BJ (cell line): ENCODE measurements at places on chromosomes 6 and 20.

GRCh38 chr20:33604991-33605370 lies 57.1 kb upstream of the C20orf144 start:
- no peak for DNase-seq

DNA sequence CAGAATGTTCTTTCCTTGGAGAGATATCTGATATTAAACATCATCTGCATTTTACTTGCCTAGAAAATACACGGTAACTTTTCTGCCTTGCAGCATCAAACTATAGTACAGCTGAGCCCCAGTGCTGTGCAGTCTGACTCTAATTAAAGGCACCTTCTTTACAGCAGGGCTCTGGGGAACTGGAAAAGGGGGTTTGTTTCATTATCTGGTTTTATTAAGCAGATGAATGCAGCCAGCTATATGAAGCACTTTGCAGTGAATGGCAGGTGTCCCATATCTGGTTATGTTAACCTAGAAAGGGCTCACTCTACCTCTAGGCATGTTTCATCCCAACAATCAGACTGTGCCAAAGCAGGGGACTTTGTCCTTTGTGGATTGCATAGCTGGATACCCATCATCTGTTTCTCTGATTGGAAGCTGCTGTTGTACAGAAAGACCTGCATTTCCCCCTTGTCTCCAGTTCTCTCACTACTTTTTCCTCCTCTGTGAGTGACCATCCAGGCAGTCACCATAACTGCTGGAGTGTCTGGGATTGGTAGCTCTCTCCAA lies 39.6 kb upstream of the CMTR1 start:
- DNase-seq: no peak

DNA sequence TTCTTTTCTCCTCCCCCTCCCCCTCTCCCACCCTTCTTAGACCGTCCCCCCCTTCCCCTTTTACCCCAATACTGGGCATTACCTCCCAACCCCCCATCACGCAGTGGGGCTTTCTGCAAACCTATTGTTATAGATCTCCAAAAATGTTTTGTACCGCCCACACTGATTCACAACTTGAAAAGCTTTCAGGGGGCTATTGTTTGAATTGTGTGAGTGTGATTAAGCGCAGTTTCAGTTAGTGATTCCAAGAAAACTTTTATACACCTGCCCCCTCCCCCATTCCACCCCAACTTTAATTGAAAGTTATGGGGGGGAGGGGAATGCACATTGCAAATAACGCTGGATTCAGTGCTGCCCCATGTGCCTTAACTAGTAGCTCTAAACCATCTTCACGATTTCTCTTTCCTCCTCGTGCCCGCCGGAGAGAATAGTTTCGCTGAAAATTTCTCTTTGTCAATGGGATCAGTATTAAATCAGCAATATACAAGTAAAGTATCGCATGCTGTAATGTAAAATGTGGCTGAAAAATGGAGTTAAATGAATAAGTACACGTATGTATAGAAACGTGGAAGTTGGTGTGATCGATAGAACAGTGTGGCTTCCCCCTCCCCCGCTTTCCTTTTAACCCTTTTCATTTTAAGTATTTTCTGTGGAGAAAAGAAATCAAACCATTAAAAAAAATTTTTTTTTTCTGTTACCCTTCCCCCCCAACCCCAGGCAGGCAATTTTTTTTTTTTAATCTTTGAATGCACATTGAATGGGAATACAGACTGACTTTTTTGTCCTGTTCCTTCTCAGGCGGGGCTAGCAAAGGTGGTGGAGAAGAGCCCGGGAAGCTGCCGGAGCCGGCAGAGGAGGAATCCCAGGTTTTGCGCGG lies 632 bp downstream of the LIN28B start:
- no peak for DNase-seq

DNA sequence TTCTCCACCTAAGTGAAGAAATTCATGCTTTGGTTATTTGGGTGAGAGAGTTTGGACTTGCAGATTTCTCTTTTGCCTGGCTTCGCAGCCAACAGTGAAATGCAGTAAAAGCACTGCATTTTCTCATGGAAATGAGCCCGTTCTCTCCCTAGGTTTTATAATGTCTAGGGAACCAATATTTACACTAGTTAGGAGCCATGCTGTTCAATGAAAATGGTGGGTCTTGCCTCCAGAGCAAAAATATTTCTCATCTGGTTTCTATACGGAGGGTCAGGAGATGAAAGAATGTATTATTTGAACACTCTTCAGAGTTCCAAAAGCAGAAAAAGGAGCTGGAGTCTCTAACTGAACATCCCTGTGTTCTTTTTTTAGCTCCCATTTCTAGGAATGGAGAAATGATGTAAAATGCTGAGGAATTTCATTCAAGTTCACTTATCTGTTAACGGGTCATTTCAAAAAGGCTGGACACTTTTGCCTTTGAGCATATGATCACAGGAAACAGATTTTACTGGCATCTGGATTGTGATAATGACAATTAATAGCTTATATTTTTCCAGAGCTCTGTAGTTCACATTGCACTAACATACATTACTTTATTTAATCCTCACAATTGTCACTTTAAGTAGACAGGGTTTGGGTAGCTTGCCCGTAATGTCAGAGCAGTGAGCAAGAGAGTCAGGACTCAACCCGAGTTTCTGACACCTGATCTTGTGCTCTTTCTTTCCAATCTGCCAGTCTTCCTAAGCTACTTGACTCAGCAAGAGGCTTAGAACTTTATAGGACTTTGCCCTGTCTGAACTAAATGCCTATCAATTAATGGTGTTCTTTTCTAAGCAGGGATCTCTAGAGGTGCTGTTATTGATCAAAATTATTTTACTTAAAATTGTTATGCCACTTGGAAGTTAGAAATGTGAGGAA lies 78.0 kb downstream of the PPP1R14C start:
- DNase-seq: no peak

DNA sequence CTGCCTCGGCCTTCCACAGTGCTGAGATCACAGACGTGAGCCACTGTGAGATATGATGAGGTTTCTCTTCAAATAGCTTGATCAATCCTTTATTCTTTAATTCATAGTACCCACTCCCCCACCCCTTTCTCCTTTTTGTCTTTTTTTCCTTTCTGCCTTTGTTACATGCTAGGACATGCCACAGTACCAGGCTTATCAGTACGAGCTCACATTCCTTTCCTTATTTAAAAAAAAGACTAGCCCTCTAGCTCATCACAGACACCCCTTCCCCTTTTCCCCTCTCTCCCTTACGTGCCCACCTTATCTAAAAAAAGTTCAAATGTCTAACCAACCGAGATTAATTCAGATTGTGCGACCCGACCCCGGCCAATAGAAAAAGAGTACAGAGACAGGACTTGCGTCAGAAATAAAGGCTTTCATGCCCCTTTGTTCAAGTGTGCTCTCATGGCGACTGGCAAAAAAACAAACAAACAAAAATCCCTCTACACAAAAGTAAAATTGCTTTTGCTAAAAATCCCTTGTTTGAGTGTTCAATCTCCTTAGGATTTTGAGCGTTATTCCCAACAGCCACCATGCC lies 49.2 kb downstream of the MRAP2 start:
- no peak for DNase-seq

- no peak for DNase-seq
These were observed 789.2 kb upstream of the SLC35B3 start for GRCh38 chr6:9224539-9224938.

GRCh38 chr20:41163821-41164220 lies 26.5 kb downstream of the PLCG1 start:
- no peak for DNase-seq

- DNase-seq: no peak
These were observed 6.9 kb downstream of the SNAP25 start for GRCh38 chr20:10225439-10226060.

DNA sequence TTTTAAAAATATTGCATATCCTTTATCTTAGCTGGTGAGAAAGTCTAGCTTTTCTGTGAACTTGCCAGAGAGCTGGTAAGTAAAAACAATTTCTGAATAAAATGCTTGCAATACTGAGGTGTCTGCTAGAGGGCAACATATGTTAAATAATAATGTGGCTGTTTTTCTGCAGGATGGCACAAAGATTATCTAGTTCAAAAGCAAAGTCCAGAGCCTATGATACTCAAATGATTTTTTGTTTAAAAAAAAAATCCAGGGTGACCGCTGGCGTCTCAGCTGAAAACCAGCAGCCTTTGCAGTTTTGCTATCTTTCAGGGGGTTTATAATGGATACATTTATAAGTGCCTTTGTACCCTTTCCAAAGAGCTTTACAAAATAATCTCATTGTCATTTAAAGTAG lies 194.9 kb downstream of the PHACTR1 start:
- peak; percentile 10 for DNase-seq

DNA sequence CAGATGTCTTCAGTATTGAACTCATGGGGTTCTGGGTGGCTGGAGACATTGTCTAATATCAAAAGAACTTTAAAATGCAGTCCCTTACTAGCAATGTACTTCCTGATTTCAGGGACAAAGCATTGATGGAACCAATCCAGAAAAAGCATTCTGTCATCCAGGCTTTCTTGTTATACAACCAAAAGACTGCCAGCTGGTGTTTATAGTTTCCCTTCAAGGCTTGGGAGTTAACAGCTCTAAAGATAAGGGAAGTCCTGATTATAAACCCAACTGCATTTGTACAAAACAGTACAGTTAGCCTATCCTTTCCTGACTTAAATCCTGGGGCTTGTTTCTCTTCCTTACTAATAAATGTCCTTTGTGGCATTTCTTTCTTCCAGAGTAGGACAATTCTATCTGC lies 160.0 kb downstream of the COL21A1 start:
- no peak for DNase-seq

GRCh38 chr6:2578767-2579166 lies 172.0 kb downstream of the MYLK4 start:
- DNase-seq: no peak

DNA sequence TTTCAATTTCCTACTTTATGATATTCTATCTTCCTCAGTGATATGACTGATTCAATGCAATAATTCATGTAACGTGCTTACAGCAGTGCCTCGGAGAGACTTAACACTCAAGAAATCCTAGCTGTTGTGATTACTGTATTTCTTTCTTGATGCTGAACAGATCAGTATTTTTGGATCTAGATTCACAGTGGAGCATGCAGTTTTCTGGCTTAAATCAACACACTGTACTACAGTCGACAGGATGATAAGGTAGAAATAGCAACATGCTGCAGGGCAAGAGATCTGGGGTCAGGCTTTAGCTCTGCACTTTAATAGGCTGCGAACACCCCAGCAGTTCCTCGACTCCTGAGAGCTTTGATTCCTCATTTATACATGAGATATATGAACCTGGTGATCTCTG lies 161.0 kb downstream of the AIG1 start:
- no peak for DNase-seq

DNA sequence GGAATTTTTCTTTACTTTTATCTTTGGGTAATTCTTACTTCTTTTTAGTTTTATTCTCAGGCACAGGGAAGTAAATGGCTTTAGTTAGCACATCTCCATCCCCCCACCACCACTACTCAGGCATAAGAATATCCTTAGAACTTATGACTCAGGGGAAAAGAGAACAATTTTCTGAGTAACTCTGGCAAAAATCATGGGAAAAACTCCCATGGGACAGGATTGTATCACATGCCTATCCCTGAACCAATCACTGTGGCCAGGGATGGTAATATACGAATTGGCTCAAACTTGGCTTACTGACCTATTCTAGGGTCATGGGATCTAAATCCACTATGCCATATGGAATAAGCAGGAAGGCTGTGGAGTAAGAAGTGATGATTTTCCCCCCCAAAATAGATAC lies 339.1 kb downstream of the BTBD3 start:
- DNase-seq: no peak

DNA sequence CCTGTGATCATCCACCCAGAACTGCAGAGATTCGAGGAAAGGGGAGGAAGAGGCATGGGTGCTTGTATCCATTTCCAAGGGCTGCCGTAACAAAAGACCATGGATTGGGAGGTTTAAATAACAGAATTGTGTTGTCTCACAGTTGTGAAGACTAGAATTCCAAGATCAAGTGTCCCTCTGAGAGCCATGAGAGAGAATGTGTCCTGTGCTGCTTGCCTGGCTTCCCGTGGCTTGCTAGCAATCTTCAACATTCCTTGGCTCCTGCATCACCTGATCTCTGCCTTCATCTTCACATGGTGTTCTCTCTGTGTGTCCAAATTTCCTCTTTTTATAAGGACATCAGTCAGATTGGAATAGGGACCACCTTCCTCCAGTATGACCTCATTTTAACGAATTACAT lies 69.8 kb downstream of the CDC40 start:
- DNase-seq: no peak

- no peak for DNase-seq
These were observed 12.4 kb downstream of the SCML4 start for GRCh38 chr6:107811591-107812218.

- DNase-seq: no peak
These were observed 26.5 kb downstream of the ZNF292 start for GRCh38 chr6:87181903-87182302.

- no peak for DNase-seq
These were observed 19.4 kb upstream of the TUBB2A start for GRCh38 chr6:3176562-3177355.

- DNase-seq: no peak
These were observed 11.4 kb upstream of the SOX12 start for GRCh38 chr20:313948-314347.

GRCh38 chr6:83303426-83303825 lies 110.3 kb downstream of the RWDD2A start:
- DNase-seq: no peak

GRCh38 chr20:44422083-44422482 lies 53.6 kb upstream of the TTPAL start:
- DNase-seq: no peak

GRCh38 chr6:35368038-35368887 lies 25.9 kb downstream of the PPARD start:
- DNase-seq: peak; percentile 13

GRCh38 chr6:43942011-43942442 lies 172.0 kb downstream of the VEGFA start:
- DNase-seq: no peak

DNA sequence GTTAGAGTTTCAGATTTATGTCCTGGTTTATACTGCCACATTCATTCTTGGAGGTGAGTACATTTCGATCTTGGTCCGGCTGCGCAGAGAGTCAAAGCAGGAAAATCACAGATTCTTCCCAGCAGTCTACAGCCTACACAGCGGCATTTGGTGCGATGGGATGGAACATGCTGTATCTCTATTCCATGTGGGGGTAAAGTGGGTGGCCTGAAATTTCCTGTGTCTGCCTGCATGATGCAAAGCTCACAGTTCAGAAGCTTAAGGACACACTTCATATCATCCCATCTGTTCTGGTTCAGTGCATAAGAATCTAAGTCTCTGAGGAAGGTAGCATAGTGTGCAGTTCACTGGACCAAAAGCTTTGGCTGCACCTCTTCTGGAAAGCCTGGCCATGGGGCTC lies at the start of gene DEFB127:
DEFB127 (plus strand) TSS at position 301 of the 400 bp plus-strand sequence; CDS start at position 392, 91 bp downstream.
- no peak for DNase-seq
